IMR-90 (cell line): ENCODE measurements at places on chromosomes 1 and 21. TPM values are rescaled to one million over a fixed set of nuclear protein-coding genes. Genes with fewer than 3 reads are reported as not detected.

Gene HPDL
- 0.54 and 0.56 TPM in 2 replicates for total RNA-seq

Gene PTGS2
- total RNA-seq = 4.8 and 6.9 TPM in 2 replicates

Gene URB1
- total RNA-seq = 12.7 and 14.2 TPM in 2 replicates

Gene B3GALNT2
- 32.8 and 39.4 TPM in 2 replicates for total RNA-seq

Gene GSTM3
- 101 and 131 TPM in 2 replicates for total RNA-seq

Gene ARL8A
- total RNA-seq = 18.1 and 19.7 TPM in 2 replicates

Gene OR2M3
- total RNA-seq = not detected in 2 replicates
